ENCODE measurements at places on chromosomes 16 and 17.

DNA sequence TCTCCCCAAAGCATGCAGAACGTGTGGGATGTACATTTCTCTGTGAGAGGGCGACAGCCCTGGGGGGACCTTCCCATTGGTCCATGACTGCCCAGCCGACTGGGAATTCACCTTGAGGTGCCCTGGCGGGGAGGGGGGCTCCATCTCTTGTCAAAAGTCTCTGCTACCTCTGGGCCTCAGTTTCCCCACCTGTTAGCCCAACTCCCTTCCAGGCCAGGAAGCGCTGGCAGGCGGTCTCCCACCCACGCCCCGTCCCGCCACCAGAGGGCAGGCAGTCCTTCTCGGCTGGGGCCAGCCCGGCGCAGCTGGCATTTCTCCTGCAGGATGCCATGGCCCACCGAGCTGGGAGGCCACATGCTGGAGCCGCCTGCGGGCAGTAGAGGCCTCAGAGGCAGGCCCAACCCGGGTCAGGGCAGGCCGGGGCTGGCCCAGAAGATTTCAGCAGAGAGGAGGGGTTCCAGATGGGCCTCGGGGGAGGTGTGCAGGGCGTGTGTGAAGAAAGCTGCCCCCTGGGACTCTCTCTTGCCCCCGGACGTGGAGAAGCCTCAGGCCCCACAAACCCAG lies 16.6 kb downstream of the CD7 start:
- peak; percentile 48 for DNase-seq

DNA sequence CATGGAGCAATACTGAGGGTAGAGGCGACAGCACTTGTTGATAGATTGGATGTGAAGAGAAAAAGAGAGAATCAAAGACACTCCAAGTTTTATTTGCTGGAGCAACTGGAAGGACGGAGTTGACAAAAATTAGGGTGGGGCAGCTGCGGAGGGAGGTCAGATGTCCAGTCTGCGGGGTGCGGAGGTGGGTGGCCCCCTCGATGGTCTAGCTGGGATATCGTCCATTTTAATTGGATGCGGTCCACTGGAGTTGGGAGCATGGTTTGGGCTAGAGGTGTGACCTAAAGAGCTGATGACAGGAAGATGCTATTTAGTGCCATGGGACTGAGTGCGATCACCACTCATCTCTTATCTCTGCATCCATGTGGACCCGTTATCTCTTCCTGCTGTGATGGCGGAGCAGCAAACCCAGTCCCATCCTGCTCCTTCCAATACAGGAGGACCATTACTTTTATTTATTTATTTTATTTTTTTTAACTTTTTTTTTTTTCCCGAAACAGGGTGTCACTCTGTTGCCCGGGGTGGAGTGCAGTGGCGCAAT lies 48.3 kb upstream of the CBX4 start:
- DNase-seq: no peak

DNA sequence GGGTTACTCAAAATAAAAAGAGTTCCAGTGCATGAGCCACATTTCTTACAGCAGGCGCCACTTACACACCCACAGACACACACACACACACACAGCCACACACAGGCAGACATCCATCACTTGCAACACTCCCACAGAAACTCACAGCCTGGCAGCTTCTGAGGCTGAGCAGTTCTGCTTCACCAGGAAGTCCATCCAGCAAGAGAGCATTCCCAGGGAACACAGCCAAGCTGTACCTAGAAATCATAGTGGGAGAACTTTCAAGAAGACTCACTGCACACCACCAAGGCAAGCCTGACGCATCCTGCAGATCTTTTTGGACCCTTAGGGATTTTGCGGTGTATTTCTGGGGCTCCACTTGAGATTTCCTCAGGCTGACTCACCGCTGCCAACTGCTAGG lies 140.9 kb upstream of the WSB1 start:
- DNase-seq: no peak

DNA sequence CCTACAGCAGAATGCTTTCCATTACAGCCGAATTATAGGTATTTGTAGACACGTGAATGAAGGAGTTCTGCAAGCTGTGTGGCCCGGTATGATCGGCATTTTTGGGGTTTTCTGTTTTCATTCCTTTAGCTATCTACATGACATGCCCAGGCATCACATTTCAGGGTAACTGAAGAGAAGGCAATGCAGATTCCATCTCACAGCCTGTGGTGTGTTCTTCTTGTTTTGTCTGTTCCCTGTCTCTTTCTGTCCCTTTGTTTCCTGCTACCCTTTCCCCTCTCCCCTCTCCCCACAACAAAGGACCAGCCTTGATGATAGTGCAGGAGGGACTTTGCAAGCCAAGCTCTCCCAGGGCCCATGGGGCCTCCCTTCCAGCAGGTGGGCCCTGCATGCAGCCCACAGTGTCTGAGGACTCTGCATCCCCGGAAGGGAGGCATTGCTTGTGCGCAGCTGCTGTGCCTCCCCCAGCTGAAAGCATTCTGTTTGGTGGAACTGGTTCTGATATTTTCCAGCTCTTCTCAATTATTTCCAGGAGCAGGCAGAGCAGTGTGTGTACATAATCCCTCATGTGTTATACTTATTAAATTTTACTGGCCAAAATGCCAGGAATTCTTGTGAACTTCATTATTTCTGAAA lies 207.4 kb downstream of the RPTOR start:
- DNase-seq: no peak

GRCh38 chr16:27468941-27469531 lies 67.1 kb downstream of the IL21R start:
- DNase-seq: no peak

- DNase-seq: no peak
Measured at GRCh38 chr16:55540221-55540620, 26.3 kb upstream of the CAPNS2 start.

DNA sequence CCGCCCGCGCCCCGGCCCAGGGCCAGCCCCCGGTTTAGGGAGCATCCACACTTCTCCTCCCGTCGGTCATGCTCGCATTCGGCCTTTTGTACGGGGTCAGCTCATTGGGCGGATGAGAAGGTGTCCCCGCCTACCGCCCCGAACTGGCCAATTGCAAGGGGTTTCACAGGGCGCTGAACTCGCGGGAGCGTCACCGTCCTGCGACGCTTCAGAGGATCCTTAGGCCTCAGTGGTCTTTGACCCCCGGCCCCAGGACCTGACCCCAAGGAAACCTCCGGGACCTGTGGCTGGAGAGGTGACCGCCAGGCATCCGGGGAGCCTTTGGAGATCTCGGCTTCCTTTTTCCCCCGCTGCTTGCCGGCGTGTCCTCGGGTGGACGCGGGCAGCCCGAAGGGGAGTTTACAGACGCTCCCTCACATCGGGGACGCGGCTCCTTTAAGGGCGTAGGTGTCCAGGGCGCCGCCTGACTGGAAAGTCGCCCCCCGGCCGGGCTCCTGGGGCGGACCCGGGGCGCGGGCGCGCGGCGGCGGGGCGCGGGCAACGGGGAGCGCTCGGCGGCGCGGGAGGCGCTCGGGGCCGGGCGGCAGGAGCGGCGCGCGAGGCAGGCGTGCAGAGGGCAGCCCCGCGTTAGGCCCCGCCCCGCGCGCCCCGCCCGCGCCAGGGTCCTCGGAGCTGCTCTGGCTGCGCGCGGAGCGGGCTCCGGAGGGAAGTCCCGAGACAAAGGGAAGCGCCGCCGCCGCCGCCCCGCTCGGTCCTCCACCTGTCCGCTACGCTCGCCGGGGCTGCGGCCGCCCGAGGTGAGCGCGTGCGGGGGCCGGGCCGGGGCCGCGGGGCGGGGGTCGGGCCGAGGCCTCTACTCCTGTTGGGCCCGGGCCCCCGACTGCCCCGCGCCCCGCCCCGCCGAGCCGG lies at the start of gene UBE2I:
TSS of gene UBE2I (plus strand) at position 660 of the 909 bp plus-strand sequence. CDS start 4,395 bp downstream, outside the sequence.
- peak; percentile 73 for DNase-seq

GRCh38 chr16:87821376-87822107 lies 47.8 kb downstream of the SLC7A5 start:
- no peak for DNase-seq

- DNase-seq: peak; percentile 42
Measured at GRCh38 chr16:50153596-50154419, 702 bp downstream of the TENT4B start.

GRCh38 chr17:73067075-73067474 lies 25.4 kb downstream of the SLC39A11 start:
- DNase-seq: no peak

GRCh38 chr16:57982385-57982784 lies 11.5 kb upstream of the CNGB1 start:
- no peak for DNase-seq

DNA sequence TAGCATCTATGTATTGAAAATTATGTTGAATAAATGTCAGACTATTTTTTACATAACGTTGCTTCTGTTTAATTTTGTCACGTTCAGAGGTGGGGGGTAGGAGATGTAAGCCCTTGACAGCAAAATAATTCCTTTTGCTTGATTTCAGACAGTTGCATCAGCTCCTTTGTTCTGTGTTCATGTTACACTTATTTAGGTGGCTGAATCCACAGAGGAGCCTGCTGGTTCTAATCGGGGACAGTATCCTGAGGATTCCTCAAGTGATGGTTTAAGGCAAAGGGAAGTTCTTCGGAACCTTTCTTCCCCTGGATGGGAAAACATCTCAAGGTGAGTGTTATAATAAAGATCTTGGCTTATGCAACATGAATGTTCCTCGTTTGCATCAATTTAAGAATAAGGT lies 4.5 kb downstream of the HERPUD1 start:
- DNase-seq: no peak

DNA sequence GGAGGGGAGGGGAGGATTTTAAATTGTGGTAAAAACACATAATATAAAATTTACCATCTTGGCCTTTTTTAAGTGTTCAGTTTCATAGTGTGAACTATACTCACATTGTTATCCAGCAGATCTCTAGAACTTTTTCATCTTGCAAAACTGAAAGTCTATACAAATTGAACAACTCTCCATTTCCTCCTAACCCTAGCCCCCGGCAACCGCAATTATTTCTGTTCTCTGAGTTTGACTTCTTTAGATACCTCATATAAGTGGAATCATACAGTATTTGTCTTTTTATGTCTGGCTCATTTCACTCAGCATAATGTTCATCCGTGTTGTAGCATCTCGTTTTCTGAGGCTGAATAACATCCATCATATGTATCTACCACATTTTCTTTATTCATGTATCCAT lies 30.0 kb upstream of the MRTFB start:
- no peak for DNase-seq

DNA sequence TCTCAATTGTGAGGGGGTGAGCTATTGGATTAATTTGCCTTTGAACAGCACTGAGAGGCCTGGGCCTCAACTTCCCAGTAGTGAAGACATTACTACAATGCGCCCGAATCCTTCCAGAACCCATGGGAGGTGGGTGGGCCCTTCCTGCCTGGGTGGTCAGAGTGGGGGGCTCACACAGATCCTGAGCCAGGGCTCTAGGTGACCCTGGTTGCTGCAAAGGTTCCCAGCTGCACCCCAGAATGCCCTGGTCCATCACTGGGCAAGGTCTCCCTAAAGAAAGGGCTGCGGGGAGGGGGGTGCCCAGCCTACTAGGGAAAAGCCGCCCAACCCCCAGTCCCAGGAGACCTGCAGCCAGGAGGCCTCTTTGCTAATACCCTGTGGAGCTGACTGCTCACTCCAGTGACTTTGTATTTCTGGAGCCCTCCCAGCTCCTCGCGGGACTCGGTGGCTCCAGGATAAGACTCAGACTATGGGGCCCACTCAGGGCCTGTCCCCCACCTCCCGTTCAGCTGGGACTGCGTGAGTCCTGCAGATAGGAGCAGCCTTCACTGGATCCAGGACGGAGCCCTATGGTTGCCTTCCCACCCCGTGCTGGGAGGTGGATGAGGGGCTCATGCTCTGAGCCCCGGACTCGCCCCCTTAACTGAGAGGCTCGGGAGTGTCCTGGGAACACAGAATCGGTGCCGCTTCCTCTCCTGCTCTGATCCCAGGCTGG lies 40.2 kb downstream of the SLC7A5 start:
- no peak for DNase-seq

DNA sequence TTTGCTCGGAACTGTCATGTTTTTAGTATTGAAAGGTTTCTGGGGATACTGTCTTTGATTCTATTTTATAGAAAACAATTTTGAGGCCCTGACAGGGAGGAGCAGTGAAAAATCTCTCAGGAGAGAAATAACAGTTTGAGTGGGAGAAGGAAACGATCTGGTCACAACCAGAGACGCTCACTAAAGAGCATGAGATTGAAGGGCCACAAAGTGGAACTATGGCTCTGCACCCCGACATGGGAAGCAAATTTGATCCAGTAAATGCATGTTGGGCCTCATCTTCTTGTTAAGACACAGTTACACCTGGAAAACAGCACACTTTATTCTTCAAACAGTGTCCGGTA lies 492 bp downstream of the ERAL1 start:
- DNase-seq: no peak

- no peak for DNase-seq
Measured at GRCh38 chr16:80202831-80203413, 337.9 kb upstream of the DYNLRB2 start.

DNA sequence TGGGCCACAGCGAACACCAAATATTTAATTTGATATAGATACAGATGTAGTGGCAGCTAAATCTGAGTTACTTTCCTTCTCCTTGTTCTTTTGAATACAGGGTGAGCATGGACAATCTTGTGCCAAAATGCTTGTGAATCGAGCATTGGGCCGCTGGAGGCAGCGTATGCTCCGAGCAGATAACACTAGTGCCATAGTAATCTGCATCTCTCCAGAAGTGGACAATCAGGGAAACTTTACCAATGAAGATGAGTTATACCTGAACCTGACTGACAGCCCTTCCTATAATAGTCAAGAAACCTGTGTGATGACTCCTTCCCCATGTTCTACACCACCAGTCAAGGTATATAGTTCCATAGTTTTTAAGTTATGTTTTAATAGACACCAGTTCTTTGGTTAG lies 21.2 kb upstream of the BCAS3 start:
- DNase-seq: no peak

DNA sequence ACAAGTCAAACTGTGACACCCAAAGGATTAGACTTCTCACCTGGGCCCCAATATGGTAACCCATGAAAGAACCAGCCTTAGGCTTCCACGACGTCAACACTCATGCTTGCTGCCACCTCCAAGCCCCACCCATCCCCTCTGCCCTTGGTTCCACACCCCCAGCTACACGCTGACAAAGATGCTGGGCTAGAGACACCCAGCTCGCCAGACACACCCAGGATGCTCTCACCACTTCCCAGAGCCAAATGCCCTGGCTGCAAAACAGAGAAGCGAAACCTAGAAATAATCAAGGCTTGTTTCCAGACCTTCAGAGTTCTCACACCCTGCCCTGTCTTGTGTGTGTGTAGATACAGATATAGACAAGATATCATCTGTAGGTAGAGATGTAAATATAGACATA lies 26.0 kb upstream of the ADCY9 start:
- no peak for DNase-seq

GRCh38 chr17:79590523-79590860 lies 20.4 kb downstream of the RBFOX3 start:
- no peak for DNase-seq

- DNase-seq: peak; percentile 46
Measured at GRCh38 chr17:410543-411401, 58.2 kb upstream of the RPH3AL start.

- no peak for DNase-seq
Measured at GRCh38 chr17:27430882-27431491, 25.3 kb upstream of the KSR1 start.

- no peak for DNase-seq
Measured at GRCh38 chr17:36931096-36931696, 6.1 kb upstream of the LHX1 start.

GRCh38 chr16:12942861-12943260 lies 41.5 kb downstream of the SHISA9 start:
- DNase-seq: no peak

Measured in activated gamma-delta T cell (primary cell).